Caki2 (cell line): ENCODE measurements at places on chromosomes 5 and 9. TPM values are rescaled to one million over a fixed set of nuclear protein-coding genes. Genes with fewer than 3 reads are reported as not detected.

- DNase-seq: peak; percentile 1
Measured at GRCh38 chr5:112546946-112547592, 128.0 kb upstream of the EPB41L4A start.

- no peak for DNase-seq
Measured at GRCh38 chr5:168672888-168673287, 93.7 kb upstream of the PANK3 start.

DNA sequence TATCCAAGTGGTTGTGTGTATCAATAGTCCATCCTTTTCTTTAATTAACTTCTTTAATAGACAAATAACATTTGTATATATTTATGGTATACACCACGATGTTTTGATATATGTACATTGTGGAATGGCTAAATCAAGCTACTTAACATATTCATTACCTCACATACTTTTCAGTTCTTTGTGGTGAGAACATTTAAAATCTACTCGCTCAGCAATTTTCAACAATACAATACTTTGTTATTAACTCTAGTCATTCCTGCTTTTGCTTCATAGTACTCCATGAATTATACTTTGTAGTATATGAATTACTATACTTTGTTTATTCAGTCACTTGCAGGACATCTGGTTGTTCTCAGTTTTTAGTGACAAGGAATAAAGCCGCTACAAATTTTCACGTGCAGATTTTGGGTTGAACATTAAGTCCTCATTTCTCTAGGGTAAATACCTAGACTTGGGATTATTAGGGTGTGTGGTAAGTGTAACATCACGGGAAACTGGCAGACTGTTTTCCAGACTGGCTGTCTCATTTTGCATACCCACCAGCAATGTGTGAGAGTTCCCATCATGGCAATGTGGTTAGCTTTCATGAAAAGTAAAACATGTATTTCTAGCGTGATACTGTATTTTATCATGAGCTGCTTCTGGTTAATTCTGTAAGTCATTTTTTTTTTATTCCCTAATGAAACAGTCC is 354.4 kb upstream of the WWC1 start:
- DNase-seq: no peak

- no peak for DNase-seq
Measured at GRCh38 chr5:139814191-139814601, 18.6 kb downstream of the PSD2 start.

GRCh38 chr5:158559643-158560042 is 540.1 kb downstream of the EBF1 start:
- no peak for DNase-seq

GRCh38 chr5:107154593-107154992 is 516.1 kb downstream of the EFNA5 start:
- DNase-seq: no peak

Gene PCDHGA9
- not detected in 2 replicates for total RNA-seq

Gene SPOCK1
- total RNA-seq: 22.4 and 25.6 TPM in 2 replicates

- no peak for DNase-seq
Measured at GRCh38 chr9:127970401-127971313, 10.1 kb downstream of the EEIG1 start.

DNA sequence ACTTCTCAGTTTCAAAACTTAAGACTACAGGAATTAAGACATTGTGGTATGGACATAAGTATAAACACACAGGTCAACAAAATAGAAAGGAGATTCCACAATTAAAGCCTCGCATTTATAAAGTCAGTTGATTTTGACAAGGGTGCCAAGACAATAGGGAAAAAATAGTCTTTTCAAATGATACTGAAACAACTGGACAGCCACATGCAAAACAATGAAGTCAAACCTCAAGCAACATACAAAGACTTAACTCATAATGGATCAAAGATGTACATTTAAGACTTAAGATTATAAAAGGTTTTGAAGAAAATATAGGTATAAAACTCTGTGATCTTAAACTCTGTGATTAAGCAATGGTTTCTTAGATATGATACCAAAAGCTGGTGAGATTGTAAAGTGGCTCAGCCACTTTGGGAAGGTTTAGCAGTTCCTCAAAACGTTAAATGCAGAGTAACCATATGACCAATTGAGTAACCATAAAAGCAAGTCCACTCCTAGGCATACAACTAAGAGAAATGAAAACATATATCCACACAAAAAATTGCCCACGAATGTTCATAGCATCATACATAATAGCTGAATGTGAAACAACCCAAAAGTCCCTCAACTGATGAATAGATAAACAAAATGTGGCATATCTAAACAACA is 22.0 kb downstream of the HINT1 start:
- DNase-seq: no peak

DNA sequence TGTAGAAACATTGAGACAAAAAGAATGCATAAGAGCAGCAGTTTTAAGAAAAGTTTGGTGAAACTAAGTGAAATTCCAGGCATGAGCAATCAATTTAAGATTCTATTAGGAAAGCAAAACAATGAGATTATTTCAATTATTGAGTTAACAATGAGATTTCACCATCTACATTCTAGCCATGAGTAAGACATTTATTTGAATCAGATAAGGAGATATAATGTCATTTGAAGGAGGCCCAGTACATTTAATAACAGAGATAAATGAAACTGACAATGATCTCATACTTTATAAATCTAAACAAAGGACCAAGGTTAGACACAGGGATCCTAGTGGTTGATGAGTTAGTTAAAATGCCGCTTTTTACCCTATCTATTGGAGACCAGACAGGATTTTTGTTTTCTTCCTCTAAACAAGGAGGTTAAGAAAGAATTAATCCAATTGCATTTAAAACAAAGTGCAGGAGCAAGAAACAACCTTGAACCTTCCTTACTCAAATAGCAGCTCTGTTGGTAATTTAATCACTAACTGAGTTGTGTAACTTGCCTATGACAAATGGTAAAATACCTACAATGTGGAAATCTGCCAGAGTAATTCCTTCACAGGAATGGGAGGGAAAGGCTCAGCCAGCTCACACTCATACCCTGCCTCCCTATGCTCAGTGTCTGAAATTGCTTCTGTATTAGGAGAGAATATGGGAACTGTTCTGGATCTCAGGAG is 103.5 kb upstream of the NR3C1 start:
- DNase-seq: peak; percentile 82

Gene ECM2
- total RNA-seq: not detected in 2 replicates

GRCh38 chr9:92328225-92328624 is 2.5 kb downstream of the CENPP start:
- DNase-seq: peak; percentile 12

GRCh38 chr5:81233080-81233634 is at the start of gene CKMT2:
Gene CKMT2 (plus strand): TSS chr5:81233322. CDS start chr5:81251133, 17,811 bp downstream.
- no peak for DNase-seq

GRCh38 chr9:82342046-82342445 is 353.5 kb downstream of the SPATA31D1 start:
- no peak for DNase-seq

- DNase-seq: no peak
Measured at GRCh38 chr5:72511774-72512592, 4.8 kb upstream of the ZNF366 start.

Gene SLC34A3
- not detected in 2 replicates for total RNA-seq

GRCh38 chr9:114989600-114990410 is 59.4 kb upstream of the TNFSF8 start:
- no peak for DNase-seq

- DNase-seq: no peak
Measured at GRCh38 chr9:133938086-133938485, 54.0 kb downstream of the VAV2 start.

DNA sequence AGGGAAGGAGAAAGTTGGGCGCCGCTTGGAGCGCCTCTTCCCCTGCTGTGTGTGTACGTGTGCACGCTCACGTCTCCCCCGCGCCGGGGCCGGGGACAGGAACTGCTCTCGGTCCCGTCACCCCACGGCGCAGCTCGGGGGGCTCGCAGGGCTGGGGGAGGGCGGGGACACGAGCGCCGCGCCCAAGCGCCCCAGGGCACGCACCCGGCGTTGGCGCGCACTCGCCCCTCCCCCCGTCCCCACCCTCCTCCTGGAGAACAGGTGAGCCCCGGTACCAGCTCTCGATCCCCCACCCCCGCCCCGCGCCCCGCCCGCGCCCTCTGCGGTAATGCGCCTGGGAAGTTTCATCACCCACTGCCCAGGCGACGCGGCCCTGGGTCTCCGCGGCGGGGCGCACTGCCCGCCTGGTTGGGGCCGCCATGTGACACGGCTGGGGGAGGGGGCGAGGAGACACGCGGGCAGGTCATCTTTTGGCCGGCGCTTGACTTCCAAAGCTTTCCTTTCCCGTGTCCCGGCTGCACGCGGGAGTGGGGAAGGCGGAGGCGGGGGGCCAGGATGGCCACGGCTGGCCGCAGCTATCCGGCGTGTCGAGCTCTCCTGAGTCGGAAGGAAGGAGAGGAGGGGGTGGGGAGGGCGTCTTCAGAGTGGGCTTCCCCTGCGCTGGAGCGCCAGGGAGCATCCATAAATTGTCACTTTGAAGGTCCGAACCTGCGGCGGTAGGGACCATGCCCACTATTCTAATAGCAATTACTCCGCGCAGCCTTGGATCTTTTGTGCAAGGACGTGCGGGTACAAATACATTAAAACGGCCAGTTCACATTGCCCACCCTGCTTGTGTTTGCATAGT is 1.5 kb upstream of the STC2 start:
- peak; percentile 87 for DNase-seq

DNA sequence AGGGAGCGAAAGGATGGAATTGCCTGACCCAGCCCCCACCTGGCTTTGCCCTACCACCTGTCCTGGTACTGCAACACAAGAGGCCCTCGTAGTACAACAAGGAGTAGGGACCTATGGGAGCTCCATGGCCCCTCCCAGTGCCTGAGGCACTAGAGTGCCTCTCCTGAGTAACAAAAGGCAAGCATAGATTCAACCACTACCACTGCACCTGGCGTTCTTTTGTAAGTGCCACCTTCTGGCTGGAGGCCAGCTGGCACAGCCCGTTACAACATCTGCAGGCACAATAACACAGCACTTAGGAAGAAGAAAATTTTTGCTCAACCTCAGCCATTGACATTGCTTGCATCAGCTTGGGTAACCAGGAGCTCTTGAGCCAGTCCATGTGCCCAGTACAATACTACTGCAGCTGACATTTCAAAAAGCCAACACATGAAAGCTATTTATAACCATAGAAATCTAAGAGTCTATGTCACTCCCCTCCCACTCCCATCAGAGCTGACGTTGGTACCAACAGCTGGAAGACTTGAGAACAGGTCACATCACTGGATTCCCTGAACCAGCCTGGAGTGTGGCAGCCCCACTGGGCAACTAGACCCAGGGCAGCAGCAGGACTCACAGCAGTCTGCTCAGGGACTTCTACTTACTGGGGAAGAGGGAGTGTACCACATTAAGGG is 17.7 kb upstream of the FAM174A start:
- no peak for DNase-seq

Gene NXNL2
- total RNA-seq: 6.9 and 7.8 TPM in 2 replicates

Gene NR3C1
- 11.9 and 13.8 TPM in 2 replicates for total RNA-seq

GRCh38 chr5:172371684-172372083 is 82.6 kb downstream of the SH3PXD2B start:
- no peak for DNase-seq

Gene EIF4EBP3
- 1.1 TPM in 1 of 2 replicates, not detected in the other for total RNA-seq

- no peak for DNase-seq
Measured at GRCh38 chr5:62385816-62386400, 17.8 kb downstream of the DIMT1 start.

Gene NKD2
- 0.27 TPM in 1 of 2 replicates, not detected in the other for total RNA-seq

DNA sequence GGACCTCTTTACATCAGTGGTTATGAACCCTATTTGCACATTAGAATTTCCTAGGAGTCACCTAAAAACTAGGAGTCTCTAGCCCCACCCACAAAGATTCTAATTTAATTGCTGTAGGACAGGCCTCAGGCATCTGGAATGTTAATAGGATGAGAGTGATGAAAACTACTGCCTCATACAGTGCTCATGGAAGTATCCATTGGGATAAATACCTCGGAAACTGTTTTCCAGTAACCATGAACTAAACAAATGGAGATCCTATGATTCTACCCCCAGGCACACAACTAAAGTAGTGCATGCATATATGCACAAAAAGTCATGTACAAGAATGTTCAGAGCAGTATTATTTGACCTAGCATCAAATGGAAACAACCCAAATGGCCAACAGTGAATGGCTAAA is 286.3 kb downstream of the DNAH5 start:
- no peak for DNase-seq

DNA sequence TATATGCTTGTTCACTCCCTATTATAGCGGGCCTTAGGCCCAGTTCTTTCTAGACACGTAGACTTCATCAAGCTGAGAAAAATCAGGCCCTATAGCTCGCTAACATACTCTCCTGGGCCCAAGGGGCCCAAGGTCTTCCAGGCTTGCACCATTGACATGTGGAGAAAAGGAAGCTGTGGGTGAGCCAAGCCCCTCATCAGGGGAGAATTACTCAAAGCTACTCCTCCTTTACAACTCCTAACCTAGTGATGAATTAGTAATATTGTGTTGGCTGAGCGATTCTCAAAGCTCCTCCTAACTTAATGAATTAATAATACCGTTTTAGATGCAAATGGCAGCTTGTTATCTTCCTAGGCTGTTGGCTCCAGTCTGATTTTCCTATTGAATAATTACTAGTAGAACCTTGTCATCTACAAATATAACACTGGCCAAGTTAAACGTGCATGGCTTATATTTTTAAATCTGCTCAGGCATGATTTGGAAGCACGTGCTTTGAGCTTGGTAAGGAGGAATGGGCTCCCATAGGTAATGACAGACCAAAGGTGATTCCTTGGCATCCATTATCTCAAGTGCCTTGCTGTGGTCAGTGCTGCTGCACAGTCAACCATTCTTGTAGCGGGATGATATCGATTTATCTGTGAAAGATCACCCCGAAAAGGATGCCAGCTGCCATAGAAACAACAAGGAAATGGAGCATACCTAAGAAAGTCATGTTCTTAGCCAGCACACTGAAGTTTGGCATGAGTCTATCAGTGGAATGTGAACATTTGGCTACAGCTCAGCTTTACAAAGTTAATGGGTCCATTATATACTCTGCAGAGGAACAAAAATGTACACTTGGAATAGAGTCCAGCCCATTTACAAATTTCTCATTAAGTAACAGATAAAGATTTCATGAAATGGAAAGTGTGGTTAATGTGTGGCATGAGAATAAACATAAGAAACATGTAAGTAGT is 23.8 kb downstream of the LVRN start:
- DNase-seq: no peak

GRCh38 chr5:161660806-161661205 is 24.7 kb upstream of the GABRA6 start:
- no peak for DNase-seq

Gene GPR151
- not detected in 2 replicates for total RNA-seq

Gene OBP2B
- not detected in 2 replicates for total RNA-seq

Gene ARL10
- not detected in 2 replicates for total RNA-seq

- no peak for DNase-seq
Measured at GRCh38 chr9:134234001-134234660, 69.8 kb upstream of the RNU6ATAC start.

DNA sequence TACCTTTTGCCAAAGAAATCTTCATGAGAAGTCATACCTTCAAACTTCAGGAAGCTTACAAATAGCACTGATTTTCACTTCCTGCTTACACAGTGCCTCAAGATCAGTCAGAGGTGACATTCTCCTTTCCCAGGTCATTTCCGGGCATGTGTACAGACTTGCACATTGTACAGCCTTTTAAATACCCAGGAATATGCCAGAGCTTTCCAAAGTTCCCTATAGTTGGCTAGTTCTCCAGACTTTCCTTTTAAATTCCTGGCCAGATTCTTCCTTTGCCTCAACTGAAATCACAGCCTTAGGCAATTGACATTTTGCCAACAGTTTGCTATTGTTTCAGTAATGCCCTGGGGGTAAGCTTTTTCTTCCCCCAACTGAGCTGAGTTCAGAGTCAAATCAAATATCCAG is 47.2 kb downstream of the RFX3 start:
- no peak for DNase-seq
